Naive thymus-derived CD8-positive, alpha-beta T cell (primary cell): ENCODE measurements at places on chromosomes 5 and 9.

DNA sequence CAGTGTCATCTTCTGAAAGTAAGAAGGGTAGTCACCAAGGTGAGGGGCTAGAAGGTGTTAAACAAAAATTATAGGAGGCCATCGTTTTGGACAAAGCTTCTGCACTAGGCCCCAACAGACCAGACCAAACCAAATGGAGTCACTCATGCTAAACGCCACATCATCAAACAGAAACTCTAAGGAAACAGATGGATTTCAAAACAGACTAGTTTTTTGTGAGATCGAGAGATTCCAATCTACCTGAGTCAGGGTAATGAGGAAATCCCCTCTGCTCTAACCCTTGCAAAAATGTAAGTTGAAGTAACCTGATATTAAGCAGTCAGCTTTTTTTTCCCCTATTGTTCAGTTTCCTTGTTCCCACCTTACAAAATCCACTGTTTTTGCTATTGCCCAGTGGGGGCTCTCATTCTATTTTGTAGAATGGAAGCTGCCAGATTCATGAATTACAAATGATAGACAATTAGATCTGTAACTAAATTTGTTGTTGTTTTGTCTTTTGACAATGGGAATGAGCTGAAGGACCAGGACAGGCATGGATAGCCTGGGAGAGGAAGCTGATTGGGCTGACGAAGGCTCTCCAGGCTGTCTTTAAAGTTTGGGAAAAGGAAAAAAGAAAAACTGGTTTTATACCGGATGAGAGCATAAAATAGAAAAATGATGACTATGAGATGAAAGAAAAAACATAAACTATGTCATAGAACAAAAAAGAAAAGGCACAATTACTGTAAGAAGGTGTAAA lies 94.7 kb upstream of the ADAMTSL1 start:
- H3K27me3 ChIP-seq: peaks cover 1% of the 10 kb centered on the region
- no peaks in the 10 kb centered on the region for H3K4me1 ChIP-seq
- no peaks in the 10 kb centered on the region for H3K36me3 ChIP-seq
- H3K4me3 ChIP-seq: no peak overlapping the region
- no peak overlapping the region for H3K27ac ChIP-seq
- no peak for DNase-seq

- H3K27me3 ChIP-seq: no peaks in the 10 kb centered on the region
- H3K36me3 ChIP-seq: peaks cover 14% of the 10 kb centered on the region
- H3K4me3 ChIP-seq: no peak overlapping the region
- no peak for DNase-seq
Measured at GRCh38 chr9:108864446-108864845, 2.4 kb downstream of the ACTL7A start.

DNA sequence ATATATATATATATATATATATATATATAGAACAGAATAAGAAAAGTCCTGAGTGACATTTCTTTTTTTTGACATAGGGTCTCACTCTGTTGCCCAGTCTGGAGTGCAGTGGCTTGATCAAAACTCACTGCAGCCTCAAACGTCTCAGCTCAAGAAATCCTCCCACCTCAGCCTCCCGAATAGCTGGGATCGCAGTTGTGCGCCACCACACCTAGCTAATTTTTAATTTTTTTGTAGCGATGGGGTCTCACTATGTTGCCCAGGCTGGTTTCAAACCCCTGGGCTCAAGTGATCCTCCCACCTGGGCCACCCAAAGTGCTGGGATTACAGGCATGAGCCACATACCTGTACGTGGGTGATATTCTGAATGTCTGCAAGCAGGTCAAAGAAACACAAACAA lies 48.3 kb downstream of the SPRY4 start:
- H3K4me3 ChIP-seq: no peak overlapping the region
- H3K27me3 ChIP-seq: no peaks in the 10 kb centered on the region
- DNase-seq: no peak
- no peaks in the 10 kb centered on the region for H3K36me3 ChIP-seq
- H3K4me1 ChIP-seq: no peaks in the 10 kb centered on the region

GRCh38 chr5:17966640-17967402 lies 332.6 kb downstream of the TAF11L14 start:
- H3K27me3 ChIP-seq: no peaks in the 10 kb centered on the region
- DNase-seq: no peak
- H3K27ac ChIP-seq: no peak overlapping the region
- no peaks in the 10 kb centered on the region for H3K36me3 ChIP-seq
- H3K4me3 ChIP-seq: no peak overlapping the region

GRCh38 chr9:31519011-31519410 lies 865.4 kb upstream of the ACO1 start:
- peaks cover 38% of the 10 kb centered on the region for H3K4me1 ChIP-seq
- no peaks in the 10 kb centered on the region for H3K27me3 ChIP-seq
- H3K4me3 ChIP-seq: no peak overlapping the region
- H3K36me3 ChIP-seq: no peaks in the 10 kb centered on the region
- DNase-seq: peak; percentile 28

DNA sequence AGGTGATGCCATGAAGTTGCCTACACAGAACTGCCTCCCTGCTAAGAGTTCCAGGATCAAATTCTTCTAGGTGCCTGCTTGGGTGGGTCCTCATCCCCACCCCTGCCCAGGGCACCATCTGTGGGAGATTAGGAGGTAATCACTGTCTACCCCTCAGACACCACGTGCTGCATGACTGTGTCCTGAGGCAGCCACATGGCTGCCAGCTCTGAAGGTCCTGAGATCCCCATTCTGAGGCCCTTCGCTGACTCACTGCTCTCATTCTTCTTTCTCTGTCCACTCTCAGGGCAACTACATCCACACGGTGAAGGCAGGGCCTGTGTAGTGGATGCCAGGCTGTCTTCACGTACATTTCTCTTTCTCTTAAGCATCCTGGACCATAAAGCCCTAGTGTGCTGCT lies 222.9 kb upstream of the ANKRD55 start:
- H3K4me1 ChIP-seq: no peaks in the 10 kb centered on the region
- H3K36me3 ChIP-seq: no peaks in the 10 kb centered on the region
- no peak overlapping the region for H3K4me3 ChIP-seq

- no peaks in the 10 kb centered on the region for H3K27me3 ChIP-seq
- no peak overlapping the region for H3K27ac ChIP-seq
- no peaks in the 10 kb centered on the region for H3K4me1 ChIP-seq
- no peak overlapping the region for H3K4me3 ChIP-seq
- DNase-seq: no peak
Measured at GRCh38 chr9:37521111-37521510, 35.4 kb downstream of the POLR1E start.

DNA sequence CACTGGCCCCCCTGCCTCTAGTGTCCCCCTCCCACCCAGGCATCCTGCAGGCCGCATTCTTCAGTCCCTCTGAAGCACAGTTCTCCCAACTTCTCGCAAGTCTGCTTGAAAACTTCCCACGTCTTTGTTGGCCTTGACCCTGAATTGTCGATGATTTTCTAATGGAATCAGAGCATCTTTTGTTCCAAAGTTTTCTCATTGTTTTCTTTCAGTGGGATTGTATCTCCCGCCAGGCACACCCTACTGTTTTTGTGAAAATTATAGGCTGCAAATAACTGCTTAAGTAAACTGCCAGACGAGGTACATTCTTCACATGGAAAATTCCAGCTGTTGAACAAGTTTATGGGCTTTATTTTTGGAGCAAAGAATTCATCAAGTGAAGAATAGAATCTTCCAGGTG lies 122.6 kb upstream of the SLC25A48 start:
- no peaks in the 10 kb centered on the region for H3K4me1 ChIP-seq
- H3K27ac ChIP-seq: no peak overlapping the region
- DNase-seq: no peak
- no peaks in the 10 kb centered on the region for H3K36me3 ChIP-seq
- H3K27me3 ChIP-seq: peaks cover 11% of the 10 kb centered on the region

- H3K27me3 ChIP-seq: peaks cover 2% of the 10 kb centered on the region
- no peaks in the 10 kb centered on the region for H3K4me1 ChIP-seq
Measured at GRCh38 chr9:109708451-109708945, 71.5 kb upstream of the PALM2AKAP2 start.

DNA sequence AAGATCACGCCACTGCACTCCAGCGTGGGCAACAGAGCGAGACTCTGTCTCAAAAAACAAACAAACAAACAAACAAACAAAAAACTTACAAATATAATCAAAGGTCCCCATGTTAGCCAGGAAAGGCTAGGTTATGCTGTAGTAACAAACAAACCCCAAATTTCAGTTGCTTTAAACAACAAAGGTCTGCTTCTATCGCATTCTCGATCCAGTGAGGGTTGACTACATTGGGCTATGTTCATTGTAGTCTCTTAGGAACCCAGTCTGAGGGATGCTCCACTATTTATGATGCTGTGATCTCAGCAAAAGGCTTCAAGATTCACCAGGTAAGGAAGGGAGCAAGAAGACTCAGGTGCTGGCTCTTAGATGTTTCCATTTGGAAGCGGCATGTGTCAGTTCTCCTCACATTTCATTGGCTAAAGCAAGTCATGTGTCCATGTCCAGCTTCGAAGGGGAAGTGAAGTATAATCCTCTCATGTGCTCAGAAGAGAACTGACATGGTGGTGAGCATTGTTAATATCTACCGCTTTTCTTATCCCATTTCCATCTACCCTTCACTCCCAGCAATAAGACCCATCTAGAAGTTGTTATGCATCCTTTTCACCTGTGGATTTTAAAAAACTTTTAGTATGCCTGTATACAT lies 26.5 kb upstream of the NEK6 start:
- no peaks in the 10 kb centered on the region for H3K4me1 ChIP-seq
- H3K27ac ChIP-seq: no peak overlapping the region
- H3K36me3 ChIP-seq: no peaks in the 10 kb centered on the region
- H3K4me3 ChIP-seq: no peak overlapping the region

GRCh38 chr5:122145906-122146305 lies 16.6 kb downstream of the ZNF474 start:
- H3K4me3 ChIP-seq: no peak overlapping the region
- H3K27me3 ChIP-seq: peaks cover 22% of the 10 kb centered on the region
- no peak for DNase-seq
- no peak overlapping the region for H3K27ac ChIP-seq
- H3K36me3 ChIP-seq: no peaks in the 10 kb centered on the region

GRCh38 chr9:119240546-119240945 lies 128.7 kb downstream of the BRINP1 start:
- no peak overlapping the region for H3K4me3 ChIP-seq
- no peaks in the 10 kb centered on the region for H3K4me1 ChIP-seq
- no peak for DNase-seq
- H3K36me3 ChIP-seq: no peaks in the 10 kb centered on the region

DNA sequence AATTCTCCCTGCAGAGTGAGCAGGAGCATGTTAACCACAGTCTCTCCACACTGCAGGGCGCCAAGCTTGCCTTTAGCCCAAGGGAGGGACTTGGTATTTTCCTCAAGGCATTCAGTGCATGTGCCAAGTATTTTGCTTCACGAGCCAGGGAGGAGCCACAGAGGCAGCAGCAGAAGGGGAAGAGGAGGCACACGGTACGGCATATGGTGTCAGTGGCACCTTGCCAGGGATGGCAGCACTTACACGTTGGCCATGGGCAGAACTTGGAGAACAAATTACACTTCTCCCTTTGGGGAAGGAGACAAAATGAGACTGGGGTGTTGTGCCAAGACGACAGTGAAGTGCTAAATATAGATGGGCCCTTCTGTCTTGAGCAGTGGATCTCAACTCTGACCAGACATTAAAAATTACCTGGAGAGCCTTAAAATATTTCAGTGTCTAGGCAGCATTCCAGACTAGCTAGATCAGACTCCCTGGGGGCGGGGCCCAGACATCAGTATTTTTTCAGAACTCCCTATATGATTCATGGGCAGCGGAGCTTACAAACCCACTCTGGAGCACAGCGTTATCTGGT lies 155.8 kb downstream of the DRD1 start:
- peaks cover 11% of the 10 kb centered on the region for H3K27me3 ChIP-seq
- no peaks in the 10 kb centered on the region for H3K36me3 ChIP-seq
- no peak overlapping the region for H3K4me3 ChIP-seq
- DNase-seq: no peak
- H3K4me1 ChIP-seq: no peaks in the 10 kb centered on the region

DNA sequence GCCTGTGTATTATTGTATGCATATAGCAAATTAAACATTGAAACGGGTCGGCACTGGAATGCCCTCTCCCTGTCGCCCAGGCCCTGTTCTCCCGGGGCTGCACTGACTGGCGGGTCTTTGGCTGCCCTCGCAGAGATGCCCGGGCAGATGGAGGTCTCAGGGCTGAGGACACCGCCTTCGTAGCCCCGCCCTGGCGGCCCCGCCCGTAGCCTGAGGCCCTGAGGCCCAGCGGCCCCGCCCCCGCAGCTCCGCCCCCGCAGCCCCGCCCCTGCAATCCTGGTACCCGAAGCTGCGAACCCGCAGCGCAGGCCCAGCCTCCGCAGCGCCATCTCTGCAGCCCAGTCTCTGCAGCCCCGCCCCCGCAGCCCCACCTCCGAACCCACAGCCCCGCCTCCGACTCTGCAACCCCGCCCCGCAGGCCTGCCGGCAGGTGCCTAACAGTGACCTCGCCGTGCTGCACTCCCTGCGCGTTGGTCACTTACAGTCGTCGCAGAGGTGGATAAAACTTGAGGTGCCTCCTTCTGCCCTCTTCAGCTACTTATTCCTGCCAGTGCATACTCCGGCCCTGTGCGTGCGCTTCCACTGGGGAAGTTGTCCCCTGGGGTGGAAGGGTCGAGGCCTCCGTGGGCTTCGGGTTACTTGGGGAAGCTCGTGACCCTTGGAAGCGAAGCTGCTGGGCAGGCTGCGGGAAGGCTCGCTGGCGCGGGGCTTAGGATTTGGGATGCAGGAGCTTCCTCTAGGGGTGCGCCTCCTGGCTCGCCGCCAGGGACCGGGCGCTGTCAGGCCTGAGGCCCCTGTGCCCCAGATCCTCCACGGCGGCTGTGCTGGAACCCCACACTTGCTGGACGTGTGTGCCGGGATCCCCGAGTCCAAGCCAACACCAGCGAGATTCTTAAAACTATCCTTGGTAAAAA lies 72.3 kb downstream of the ICE1 start:
- no peaks in the 10 kb centered on the region for H3K27me3 ChIP-seq
- peak; percentile 81 for DNase-seq
- H3K27ac ChIP-seq: no peak overlapping the region
- peak overlapping the region; percentile 11 for H3K4me3 ChIP-seq
- peaks cover 14% of the 10 kb centered on the region for H3K4me1 ChIP-seq

DNA sequence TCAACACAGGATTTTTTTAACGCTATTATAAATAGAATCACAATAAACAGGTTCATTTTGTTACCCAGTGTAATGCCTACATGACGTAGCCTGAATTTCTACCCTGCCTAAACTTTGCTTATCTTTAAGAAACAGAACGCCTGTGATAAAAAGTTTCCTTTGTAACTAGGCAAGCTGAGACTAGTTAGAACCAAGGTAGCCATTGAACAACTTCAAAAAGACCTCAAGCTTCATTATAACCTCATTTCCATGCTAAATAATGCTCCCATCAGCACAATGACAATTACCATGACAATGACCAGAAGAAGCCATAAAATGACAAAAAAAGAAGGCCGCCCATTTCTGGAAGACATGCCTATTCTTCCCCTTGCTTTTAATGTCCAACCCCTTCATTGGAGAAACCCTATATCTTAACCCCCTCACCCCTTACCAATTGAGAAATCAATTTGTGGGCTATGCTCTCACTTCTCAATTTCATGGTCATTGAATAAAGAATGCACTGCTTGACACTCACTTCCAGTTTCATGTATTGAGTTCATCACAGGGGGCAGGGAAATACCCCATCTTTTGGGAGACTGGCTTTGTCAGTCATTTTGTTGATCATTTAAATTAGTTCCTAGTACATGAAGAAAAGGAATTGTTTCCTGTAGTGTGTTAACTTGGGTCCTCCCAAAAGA lies 276.8 kb downstream of the MCTP1 start:
- DNase-seq: no peak
- no peak overlapping the region for H3K4me3 ChIP-seq
- H3K4me1 ChIP-seq: no peaks in the 10 kb centered on the region
- peaks cover 13% of the 10 kb centered on the region for H3K36me3 ChIP-seq
- H3K27ac ChIP-seq: no peak overlapping the region
